ENCODE measurements at places on chromosomes 2 and 18. TPM values are rescaled to one million over a fixed set of nuclear protein-coding genes. Genes with fewer than 3 reads are reported as not detected.

Gene DNAJB2
- polyA plus RNA-seq, result 76.9 TPM

Gene SCYGR4
- not detected for polyA plus RNA-seq

Gene RTP5
- 0.15 TPM for polyA plus RNA-seq

Gene MAB21L4
- not detected for polyA plus RNA-seq

Gene B3GNT7
- polyA plus RNA-seq, result 1.8 TPM

Gene LRP2
- 0.06 TPM for polyA plus RNA-seq

Gene ZNF514
- polyA plus RNA-seq, result 4.9 TPM
